ENCODE measurements at places on chromosomes 6 and 20.

- DNase-seq, result no peak
Measured at GRCh38 chr6:1872649-1873131, 263.0 kb downstream of the FOXC1 start.

GRCh38 chr6:35017411-35018181, 123.5 kb downstream of the TCP11 start:
- DNase-seq, result no peak

DNA sequence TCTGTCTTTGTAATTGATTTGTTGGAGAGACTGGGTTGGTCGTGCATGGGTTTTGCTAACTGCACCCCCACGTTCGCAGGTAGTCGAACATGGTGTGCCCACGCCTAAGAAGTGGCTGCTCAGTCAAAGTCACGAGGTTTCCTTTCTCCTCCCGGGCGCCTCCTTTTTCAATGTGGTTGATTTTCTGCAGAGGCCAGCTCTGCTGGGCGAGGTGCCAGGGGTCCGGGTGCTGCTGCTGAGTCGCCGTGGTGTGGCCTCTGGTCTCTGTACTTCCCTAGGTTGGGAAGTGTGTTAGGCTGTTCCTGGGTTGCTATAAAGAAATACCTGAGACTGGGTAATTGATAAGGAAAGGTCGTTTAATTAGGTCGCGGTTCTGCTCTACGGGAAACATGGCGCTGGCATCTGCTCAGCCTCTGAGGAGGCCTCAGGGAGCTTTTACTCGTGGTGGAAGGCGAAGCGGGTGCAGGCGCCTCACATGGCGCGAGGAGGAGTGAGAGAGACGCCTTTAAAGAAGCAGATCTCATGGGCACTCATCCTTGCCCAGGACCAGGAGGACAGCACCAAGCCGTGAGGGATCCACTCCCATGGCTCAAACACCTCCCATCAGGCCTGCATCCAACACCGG, 14.1 kb downstream of the OSBPL2 start:
- no peak for DNase-seq

DNA sequence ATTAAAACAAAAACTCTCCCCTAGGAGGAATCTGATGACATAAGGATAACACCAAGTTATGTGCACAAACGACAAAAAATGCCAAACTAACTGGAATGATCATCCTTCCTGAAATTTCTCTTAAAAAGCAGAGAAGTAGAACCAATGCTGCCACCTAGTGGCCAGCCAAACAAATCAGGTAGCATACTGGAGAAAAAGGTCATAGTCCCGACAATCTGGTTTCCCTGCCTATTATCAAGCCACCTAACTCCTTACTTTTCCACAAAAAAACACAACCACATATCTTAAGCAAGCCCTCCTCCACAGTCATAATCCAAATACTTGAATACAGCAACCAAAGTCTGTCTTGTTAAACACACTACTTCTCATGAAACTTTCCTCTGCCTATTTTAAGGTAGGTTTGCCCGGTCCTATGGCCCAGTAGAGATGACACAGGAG, 5.3 kb downstream of the OARD1 start:
- DNase-seq, result no peak

- DNase-seq, result no peak
Measured at GRCh38 chr6:28785962-28786679, 137.7 kb downstream of the TRIM27 start.

DNA sequence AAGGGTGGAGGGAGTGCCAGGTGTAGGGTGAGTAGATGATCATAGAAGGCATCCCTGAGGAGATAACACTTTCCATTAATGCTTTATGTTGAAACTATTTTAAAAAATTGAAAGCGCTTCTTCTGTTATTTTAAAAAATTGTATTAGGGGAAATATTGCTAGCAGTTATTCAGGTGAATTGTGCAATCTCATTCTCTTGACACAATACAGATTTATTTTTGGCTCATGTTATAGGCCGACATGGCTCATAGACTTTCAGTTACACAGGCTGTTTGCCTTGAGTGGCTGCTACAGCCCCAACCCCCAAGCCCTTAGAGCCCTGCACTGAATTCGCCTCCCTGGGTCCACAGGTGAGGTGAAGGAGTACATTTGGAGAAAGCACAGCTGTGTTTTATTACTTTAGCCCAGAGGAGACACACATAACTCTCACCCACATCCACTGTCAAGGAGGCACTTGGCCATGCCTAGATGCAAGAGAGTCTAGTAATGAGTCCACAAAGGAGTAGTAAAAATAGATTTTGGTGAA, 228.2 kb downstream of the RFPL4B start:
- no peak for DNase-seq

DNA sequence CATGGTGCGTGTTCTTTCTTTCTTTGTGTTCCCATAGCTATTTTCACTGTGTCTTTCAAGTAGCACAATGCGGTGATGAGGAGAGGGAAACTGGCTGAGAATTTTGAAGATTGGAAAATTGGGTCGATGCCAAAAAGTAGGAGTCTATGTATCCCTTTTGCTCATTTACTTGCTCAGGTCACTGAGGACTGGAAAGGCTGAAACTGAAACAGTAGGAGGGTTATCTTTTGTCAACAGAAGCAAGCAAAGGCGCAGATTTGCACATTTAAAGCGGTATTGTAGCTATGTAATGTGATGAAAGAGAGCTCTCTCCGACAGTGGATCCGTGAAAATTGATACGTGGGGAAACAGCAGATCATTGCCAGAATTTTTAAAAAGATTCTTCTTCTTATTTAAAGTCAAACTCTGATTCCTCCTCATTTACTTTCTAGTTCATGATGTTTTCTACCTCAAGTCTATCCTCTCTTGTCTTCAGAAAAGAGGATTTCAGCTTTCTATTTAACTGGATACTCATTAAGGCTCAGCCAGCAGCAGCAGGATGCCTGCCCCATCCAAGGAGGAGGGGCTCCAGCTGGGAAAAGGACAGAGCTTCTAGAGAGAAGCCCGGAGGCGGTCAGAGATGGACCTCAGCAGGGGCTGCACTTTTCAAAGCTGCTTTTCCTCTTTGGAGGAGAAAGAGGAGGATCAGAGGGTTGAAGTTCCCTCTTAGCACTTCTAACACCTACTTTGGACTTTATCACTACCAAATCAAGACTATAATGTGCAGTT, 15.9 kb upstream of the FYN start:
- DNase-seq, result no peak

DNA sequence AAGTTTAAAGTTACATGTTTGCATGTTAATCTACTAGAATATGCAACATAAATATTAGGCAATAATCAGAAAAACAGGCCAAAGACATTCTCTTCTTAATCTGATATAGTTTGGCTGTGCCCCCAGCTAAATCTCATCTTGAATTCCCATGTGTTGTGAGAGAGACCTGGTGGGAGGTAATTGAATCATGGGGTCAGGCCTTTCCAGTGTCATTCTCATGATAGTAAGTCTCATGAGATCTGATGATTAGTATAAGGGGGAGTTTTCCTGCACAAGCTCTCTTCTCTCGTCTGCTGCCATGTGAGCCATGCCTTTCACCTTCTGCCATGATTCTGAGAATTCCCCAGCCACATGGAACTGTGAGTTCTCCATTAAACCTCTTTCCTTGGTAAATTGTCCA, 1241.7 kb upstream of the ADGRB3 start:
- no peak for DNase-seq

DNA sequence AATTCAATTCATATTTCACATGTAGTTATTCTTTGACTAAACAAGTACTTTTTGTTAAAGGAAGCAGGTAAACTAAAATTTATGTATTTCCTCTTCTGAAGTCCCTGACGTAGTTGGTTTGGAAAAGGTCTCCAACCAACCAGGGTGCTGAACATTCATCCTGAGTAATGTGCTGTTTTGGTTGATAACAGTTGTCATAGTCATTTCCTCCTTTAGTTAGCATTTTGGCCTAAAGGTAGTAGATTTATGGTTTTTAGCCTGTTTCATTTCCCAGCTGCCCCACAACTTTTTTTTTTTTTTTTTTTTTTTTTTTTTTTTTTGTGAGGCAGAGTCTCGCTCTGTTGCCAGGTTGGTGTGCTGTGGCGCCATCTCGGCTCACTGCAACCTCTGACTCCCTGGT, 382.8 kb upstream of the FLRT3 start:
- DNase-seq, result no peak

DNA sequence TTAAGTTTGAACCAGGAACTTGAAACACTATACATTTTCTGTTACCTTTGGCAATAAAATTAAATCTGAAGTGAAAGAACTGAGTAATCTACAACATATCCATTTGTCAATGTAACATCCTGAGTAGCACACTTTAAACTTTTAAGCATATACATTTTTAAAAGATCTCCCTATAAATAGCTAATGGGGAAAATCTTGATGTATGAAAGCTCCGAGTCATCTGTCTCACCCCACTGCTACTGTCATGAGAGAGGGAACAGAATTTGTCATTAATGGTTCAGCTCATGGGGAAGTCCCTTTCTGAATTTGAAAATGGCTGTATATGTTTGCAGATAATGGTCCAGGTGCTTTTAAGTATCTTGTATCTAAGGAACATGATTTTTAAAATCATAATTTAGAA, 55.2 kb upstream of the NOX3 start:
- DNase-seq, result no peak

DNA sequence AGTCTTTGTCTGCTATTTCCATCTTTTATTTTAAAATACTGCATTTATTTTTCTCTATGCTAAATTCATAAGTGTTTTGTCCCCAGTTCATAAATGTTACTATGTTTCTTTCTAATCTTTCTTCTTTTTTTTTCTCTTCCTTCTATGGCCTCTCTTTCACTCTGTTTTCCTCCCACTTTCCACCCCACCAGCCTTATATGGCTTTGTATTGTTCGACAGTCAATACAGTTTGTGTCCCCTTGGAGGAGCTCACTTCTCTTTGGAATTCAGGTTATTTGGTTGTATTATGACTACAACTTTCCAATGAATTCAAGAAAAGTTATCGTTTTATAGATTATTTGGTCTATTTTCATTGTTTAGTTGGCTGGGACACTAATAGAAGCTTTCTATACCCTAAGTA, 393.5 kb downstream of the NKAIN2 start:
- no peak for DNase-seq

DNA sequence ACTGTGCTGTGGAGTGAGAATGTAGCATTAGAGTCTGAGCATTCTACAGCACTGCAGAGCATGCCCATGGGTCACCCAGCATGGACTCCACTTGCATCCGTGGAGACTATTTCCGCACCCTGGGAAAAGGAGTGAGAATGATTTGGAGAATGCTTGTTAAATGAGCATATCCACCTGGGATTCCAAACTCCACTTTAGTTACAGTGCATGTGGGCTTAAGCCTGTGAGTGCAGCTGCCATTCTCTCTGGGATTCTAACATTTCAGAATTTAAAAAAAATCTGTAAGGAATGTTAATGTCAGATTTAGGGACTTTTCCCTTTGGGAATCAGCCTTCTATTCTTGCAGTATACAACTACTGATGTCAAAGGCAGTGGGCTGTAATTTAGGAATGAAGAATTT, 33.4 kb downstream of the KIF25 start:
- DNase-seq, result no peak

- no peak for DNase-seq
Measured at GRCh38 chr20:2752567-2753460, 47.6 kb downstream of the CPXM1 start.

DNA sequence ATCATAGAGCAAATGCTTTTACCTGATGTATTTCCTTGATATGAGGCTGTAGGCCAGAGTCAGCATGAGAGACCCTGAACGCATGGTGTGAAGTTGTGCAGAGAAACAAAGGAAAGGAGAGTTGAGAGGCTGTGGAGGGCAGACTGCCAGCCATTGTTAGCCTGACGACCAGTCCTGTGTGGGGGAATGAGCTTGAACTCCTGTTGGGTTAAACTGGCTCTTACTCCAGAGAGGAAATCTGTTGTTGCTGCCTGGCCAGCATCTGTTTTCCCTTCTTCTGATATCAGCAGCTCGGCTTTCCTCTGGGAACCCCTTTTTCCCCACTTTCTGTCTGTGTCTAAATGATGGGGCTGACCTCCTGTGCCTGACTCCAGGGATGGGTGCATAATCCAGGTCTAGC, 158.2 kb upstream of the ZFP64 start:
- no peak for DNase-seq

- DNase-seq, result no peak
Measured at GRCh38 chr20:48275286-48276020, 490.2 kb upstream of the SULF2 start.

DNA sequence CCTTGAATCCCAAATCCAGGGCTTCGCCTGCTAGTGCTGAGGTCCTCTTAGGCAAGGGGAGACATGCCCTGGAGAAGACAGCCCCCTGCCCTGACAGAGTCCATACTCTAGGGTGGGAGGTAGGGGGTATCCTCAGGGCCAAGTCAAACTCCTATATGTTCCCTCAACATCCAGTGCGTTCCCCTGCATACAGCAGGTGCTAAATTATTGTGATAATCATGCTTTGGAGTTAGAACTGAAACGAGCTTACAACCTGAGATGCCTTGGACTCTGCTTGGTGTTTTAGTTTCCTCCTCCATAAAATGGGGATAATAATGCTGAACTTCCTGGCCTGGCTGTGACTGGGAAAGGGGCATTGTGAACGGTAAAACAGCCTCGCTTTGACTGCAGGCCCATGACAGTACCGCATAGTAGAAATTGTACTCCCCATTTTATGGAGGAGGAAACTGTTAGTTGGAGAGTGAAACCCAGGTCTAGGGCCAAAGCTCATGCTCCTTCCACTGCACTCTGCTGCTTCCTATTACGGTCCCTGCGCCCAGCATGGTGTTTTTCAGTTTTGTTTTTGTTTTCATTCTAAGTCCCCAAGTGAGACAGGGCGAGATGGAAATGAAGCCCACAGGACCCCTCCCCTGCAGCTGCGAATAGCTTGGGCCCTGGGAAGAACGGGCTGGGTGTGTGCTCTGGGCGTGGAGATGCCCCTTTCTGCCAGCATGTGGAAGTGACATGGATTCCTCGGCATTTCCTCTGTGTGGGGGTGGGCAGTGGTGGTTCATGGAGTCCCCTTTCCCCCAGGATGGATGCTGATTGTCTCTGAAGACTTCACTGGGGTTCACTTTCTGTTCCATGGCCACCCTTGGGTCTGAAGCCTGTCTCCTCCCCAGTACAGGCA, 162.5 kb downstream of the VEGFA start:
- DNase-seq, result no peak

- DNase-seq, result no peak
Measured at GRCh38 chr20:1588533-1589460, 31.0 kb downstream of the SIRPB1 start.

GRCh38 chr6:11035616-11036350, 8.3 kb downstream of the ELOVL2 start:
- no peak for DNase-seq

DNA sequence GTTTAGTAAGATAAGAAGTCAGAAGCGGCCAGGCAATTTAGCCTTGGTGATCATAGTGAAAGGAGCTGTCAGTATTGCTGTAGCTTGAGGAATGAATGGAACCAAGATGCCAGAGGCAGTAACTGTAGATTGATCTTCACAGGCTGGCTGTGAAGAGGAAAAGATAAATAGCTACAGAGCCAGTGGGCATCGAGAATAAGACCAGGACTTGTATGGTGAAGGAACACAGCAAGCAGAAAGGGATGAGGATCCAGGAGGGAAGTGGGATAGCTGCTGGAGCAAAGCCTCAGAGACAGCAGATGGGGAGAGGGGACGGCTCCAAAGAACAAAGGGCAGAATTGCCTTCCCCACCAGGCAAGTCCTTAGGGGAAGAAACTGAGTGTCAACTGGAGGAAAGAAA, 294.4 kb upstream of the PLN start:
- no peak for DNase-seq
